IPS DF 19.7 (cell line): ENCODE measurements at places on chromosomes 1 and 21.
A peak's percentile ranks its signal among the peaks of the same experiment; 100 is the strongest.

DNA sequence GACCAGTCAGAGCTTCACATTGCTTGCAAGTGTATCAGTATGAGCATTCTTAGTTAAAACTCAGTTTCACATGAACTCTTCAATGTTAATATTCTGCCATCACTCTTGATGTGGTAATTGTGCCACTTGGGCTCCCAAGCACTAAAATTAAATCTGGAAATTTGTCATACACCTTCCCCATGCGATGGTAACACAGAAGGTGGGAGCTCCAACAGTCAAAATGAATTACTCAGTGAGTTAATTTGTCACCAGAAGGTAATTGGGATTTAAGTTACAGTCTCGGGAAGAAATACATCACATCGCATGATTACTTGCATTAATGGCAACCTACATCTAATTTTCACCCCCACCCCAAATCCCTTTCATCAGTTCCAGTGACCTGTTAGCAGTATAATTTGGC, 376.5 kb upstream of the DAB1 start:
- DNase-seq = no peak

- no peak for DNase-seq
Measured at GRCh38 chr1:241579434-241579833, 47.3 kb downstream of the KMO start.

DNA sequence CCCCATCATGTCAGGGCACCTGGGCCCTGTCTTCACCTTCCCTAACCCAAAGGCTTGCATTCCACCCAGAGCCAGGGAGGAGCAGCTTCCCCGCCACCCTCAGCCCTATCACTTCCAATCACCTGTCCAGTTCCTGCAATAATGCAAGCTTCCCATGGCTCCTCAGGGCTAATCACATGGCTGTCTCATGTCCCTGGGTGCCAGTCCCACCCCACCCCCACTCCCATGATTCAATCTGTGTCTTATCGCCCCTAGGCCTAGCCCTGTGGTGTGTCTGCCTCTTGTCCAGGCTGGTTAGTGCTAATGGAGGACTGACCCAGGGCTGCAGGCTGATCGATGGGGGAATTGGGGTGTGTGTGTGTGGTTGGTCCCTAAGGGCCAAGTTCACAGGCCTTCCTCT, 11.0 kb upstream of the PEAR1 start:
- no peak for DNase-seq

GRCh38 chr1:233233508-233234040, 62.0 kb downstream of the PCNX2 start:
- DNase-seq = no peak

GRCh38 chr21:21230672-21231071, 232.5 kb downstream of the NCAM2 start:
- DNase-seq = no peak

GRCh38 chr1:19679691-19680090, 15.0 kb downstream of the HTR6 start:
- DNase-seq = no peak

DNA sequence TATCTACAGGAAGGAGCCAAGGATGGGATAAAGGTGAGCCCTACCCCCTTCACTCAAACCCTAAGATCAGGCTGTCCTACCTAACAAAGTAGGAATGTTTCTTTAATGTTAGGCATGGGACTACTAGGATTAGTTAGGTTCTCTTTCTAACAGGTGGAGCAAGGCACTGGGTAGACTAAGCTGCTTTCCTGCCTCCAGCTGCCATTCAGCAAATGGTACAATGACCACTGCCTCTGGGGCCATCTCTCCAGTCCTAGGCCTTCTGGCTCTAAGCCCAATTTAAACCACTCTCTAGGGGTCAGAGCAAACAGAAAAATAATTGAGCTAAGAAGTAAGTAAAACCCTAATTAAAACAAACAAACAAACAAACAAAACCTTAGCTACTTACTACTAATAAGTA, 15.7 kb upstream of the IPO9 start:
- no peak for DNase-seq

- no peak for DNase-seq
Measured at GRCh38 chr1:90132306-90132705, 137.4 kb downstream of the ZNF326 start.

DNA sequence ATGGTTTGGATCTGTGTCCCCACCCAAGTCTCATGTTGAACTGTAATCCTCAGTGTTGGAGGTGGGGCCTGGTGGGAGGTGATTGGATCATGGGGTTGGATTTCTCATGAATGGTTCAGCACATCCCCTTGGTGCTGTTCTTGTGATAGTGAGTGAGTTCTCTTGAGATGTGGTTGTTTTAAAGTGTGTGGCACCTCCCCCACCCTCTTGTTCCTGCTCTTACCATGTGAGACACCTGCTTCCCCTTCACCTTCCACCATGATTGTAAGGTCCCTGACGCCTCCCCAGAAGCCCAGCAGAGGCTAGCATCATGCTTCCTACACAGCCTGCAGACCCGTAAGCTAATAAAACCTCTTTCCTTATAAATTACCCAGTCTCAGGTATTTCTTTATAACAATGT, 55.8 kb downstream of the SUSD4 start:
- DNase-seq = no peak

DNA sequence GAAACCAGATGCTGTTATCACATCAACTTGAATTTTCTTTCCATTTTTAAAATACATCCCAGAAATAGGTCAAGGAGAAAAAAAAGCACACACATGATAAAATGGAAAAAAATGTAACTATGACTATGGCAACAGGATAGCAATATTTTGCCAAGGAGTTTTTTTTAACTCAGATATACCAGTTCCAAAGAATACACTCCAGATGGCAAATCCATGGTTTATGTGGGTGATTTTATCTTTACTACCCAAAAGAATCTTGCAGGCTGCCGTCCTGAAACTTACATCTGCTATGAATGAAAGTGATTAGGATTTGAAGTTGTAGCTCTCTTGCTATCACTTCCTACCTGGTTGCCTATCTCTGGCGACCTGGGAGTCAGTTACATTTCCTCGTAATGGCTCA, 91.0 kb upstream of the PLPPR4 start:
- DNase-seq = no peak

GRCh38 chr21:28893687-28894086, 99.0 kb downstream of the LTN1 start:
- DNase-seq = no peak

DNA sequence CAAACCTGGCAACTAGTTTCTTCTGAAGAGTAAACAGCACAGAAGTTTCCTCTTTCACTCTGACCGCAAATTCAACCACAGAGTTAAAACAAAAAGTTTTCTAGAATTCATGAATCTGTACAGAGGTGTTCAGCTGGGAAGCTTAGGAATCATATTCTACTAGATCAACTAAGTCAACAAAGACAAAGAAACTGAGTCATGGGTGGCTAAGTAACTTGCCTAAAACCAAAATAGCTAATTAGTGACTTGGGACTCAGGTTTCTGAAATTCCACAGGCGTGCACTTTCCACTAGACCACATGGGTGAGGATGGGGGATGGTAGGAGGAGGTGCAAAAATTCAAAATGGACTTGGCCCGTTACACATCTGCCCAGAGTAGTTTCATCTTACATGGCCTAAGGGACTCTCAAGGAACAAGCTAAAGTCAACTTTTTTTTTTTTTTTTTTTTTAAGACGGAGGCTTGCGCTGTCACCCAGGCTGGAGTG, 25.8 kb downstream of the PTPN14 start:
- DNase-seq = no peak

- no peak for DNase-seq
Measured at GRCh38 chr21:36430841-36431240, 45.6 kb downstream of the CHAF1B start.

DNA sequence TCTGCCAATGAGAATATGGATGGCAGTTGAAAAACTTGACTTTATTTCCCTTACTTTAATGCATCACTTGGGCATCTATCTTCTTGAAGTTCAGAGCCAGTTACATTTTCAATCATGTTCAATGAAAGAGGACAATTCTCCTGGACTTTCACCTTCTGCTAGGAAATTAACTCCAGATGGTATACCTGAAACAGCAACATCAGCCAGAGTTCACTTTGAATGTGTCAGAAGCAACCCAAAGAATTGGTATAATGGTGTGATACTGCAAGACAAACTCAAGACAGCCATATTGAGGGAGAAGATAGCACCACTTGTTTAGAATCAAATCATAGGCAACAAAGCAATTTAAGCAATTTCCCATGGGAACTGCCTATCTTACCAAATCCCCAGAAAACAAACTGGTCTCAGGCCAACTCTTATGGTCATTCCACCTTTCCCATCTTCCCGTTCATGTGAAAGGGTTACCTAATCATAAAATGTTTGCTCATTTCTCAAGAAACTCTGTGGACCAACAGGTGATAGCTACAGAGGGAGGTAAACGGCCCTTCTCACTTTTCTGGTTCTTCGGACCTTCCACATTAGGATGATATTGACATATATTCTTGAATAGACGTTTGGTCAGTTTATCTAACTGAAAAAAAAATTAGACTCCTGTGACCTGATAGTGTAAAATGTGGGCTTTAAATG, 29.7 kb upstream of the C8B start:
- DNase-seq = no peak

DNA sequence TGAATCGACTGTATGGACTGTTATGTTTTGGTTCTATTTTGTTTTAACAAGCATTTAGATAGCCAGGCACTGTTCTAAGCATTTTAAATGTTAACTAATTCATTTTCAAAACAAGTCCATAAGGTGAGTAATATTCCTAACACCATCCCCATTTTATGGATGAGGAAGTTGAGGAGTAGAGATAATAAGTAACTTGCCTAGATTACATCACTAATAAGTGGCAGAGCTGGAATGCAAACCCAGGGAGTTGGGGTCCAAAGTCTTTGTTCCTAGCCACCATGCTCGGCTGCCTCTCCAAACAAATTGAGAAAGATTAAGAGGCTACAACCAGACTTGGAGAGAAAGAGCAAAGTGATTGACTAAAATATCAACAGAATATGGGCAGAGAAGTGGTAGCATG, 12.6 kb upstream of the LEPR start:
- no peak for DNase-seq

GRCh38 chr1:100127226-100127625, 5.5 kb downstream of the SASS6 start:
- DNase-seq = no peak

DNA sequence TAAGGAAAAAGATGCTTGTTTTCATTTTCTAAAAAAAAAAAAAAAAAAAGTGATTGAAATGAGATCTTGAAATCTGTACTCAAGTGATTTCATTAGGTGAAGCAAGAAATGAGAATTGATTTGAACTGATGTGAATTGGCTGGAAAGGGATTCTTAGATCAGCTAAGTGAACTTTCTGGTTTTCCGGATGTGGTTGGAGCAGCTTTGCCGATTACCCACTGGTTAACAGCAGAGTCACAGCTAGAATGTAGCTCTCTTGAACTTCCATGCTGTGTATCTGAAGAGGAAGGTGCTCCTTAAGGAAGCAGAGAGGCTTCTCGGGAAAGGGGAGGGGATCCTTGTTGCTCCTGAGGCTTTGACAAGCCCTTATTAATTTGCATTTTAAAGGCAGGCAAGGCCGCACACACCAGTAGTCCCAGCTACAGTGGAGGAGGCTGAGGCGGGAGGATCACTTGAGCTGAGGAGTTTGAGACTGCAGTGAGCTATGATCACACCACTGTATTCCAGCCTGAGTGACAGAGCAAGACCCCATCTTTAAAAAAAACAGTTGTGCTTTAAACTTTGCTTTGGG, 28.7 kb upstream of the PWP2 start:
- peak; percentile 15 for DNase-seq

- no peak for DNase-seq
Measured at GRCh38 chr1:221667504-221667903, 74.4 kb downstream of the DUSP10 start.

- no peak for DNase-seq
Measured at GRCh38 chr1:153537376-153537730, 1.6 kb upstream of the S100A6 start.

DNA sequence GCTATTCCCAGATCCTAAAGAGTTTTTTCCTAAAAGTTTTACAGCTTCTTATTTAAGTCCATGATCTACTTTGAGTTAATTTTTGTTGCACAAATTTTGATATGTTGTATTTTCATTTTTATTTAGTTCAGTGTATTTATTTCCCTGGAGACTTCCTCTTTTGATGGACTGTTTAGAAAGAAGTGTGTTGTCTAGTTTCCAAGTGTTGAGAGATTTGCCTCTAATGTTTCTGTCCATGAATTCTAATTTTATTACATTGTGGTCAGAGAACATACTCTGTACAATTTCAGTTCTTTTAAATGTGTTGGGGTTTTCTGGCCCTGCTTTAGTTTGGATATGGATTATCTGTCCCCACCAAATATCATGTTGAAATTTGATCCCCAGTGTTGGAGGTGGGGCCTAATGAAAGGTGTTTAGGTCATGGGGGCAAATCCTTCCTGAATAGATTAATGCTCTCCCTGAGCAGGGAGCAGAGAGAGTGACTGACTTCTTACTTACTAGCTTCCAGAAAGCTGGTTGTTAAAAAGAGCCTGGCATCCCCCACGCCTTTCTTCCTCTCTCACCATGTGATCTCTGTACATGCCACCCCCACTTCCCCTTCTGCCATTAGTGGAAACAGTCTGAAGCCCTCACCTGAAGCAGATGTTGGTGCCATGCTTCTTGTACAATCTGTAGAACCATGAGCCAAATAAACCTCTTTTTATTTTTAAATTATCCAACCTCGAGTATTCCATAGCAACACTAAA, 4.6 kb downstream of the CHD1L start:
- DNase-seq = no peak

GRCh38 chr1:213658457-213658856, 329.3 kb upstream of the PROX1 start:
- DNase-seq = no peak

- DNase-seq = no peak
Measured at GRCh38 chr1:109263234-109263596, 13.9 kb downstream of the CELSR2 start.

DNA sequence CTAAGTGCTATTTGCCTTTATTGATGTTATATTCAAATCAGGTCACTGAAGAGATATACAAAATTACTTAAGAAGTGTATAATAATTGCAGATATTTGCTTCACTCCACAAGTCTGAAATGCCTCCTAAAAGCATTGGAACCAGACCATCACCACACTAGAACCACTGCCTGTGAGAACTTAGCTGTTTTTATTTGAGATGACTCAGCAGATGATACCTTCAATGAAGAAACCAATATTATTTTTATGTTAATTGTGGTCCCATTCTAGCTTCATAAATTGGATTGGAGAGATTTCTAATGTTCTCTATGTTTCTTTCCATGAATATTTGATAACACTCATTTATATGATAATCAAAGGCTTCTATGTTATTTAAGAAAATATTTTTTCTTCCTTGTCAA, 740.6 kb downstream of the KCNT2 start:
- DNase-seq = no peak
